ENCODE measurements at places on chromosomes 6 and 20.
A peak's percentile ranks its signal among the peaks of the same experiment; 100 is the strongest.

GRCh38 chr20:4944518-4945313 lies 56.6 kb downstream of the SLC23A2 start:
- DNase-seq: no peak

DNA sequence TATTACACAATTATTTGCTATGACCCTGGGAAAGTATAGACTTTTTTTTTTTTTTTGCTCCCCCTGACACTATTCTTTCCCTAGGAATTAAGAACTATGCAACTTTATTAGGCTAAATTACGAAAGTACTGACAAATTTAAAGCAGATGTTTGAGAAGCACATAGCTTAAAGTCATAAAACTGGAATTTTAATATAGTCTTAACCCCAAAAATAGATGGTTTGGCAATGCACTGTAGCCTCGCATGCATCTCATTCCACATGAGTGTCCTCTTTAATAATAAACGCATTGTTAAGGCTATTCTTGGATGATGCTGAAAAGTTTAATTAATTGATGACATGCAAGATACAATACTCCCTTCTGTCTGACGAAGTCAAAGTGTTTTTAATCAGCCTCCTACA lies 49.3 kb downstream of the TBC1D7 start:
- no peak for DNase-seq

DNA sequence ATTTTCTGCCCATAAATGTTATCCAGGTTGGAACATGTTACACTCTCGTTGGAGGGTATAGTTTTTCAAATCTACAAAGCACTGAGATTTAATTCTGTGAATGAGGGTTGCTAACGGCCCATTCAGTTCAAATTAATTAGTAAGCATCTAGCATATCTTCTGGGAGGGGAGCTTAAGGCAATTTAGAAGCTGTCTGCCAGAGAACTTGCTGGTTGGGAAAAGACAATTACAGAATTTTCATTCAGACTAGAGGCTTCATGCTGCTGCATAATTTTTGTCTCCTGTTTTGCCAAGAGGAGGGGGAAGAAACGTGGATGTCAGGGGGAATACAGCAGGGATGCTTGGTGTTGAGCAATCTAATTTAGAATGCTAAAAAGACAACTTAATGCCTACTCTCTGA lies 268.3 kb upstream of the FAM83B start:
- no peak for DNase-seq

- no peak for DNase-seq
Observed at GRCh38 chr6:166752097-166752496, 125.0 kb upstream of the RPS6KA2 start.

DNA sequence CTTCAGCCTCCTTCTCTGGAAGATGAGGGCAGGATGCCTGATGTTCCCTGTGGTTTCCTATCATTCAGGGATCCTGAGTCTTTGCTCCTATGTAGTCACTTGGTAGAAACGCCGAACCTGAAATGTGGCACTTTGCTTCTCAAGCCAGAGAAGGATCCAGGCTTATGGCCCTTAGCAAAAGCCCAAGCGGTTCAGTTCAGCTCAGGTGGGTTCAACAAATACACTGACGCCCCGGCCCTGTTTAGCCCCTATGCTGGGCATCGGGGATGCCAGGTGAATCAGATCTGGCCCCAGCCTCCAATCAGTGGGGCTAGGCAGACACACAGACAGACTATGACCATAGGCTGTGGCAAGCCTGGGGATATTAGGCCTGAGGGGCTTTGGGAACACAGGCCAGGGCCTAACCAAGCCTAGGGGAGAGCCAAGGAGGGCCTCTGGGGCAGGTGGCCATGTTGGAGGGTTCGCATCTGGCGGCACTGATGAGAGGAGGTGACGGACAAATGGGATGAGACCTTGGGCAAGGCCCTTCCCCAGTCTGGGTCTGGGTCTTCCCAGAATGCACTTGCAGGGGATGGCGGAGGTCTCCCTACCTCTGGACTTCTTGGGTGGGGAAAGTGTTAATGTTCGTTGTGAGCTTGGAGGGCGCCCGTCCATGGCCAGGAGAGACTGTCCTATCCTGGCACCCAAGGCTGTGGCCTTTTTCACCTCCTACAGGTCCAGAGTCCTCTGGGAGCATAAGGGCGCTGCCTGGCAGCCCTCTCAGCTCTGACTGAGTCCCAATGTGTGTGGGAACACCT lies 17.6 kb upstream of the SRC start:
- no peak for DNase-seq

DNA sequence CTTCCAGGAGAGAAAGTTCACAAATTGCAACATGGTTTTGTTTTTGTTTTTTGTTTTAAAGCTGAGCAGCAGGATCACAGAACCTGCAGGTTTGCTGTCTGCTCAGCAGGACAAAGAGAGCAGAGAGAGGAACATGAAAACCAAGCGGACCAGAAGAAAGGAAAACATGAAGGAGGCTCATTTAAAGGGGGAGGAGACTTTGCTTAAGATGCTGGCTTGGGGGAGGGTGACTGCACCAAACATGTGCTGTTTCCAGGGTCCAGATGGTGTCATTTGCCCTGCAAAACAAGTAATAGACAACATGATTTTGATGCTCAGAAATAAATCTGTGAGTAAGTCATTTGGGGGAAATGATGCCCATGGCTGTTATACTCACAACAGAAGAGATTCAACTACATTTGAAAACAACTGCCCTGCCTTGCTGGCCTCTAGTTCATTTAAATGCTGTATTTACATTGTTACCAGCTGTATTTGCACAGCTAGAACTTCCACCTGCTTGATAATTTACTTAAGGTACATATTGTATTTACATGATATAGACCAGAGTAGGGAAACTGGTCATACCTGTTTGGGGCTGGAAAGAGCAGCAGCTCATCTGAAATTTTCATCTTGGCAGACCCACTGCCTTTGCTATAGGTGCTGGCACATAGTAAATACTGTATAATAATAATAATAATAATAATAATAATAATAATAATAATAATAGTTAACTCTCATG lies 32.2 kb upstream of the CHD6 start:
- no peak for DNase-seq

GRCh38 chr6:142400495-142400894 lies 98.7 kb downstream of the ADGRG6 start:
- no peak for DNase-seq

DNA sequence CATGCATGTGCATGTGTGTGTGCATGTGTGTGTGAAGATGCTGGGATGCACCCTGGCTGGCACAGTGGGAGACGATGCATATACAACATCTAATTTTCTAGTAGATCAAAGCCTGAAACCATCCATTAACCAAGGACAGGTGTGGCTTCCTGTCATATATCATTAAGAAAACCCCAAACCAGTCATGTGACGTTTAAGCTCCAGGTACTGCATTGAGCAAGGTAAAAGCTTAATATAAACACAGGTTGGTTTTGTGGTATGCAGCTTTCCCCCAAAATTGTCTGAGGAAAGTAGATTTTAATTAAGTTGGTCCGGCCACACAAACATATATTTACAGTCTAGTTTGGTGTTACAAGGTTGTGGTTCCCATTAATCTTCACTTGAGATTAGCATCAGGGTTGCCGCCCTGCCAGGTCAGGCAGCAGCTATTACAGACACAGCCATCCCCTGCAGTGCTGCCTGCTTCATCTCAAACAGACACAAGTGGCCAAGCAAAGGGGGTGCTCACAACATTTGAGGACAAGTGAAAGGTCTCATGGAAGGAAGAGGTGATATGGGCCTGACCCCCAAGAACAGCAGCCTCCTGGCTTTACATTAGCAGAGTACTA lies 48.6 kb upstream of the NAA20 start:
- DNase-seq: no peak

- no peak for DNase-seq
Observed at GRCh38 chr6:7833751-7834070, 76.9 kb downstream of the TXNDC5 start.

GRCh38 chr6:135938576-135939207 lies 87.2 kb downstream of the PDE7B start:
- no peak for DNase-seq

GRCh38 chr6:85417336-85417735 lies 32.5 kb upstream of the NT5E start:
- no peak for DNase-seq

GRCh38 chr6:138653435-138653834 lies 120.1 kb upstream of the CCDC28A start:
- DNase-seq: no peak

- no peak for DNase-seq
Observed at GRCh38 chr20:32823737-32824588, 4.2 kb downstream of the MAPRE1 start.

DNA sequence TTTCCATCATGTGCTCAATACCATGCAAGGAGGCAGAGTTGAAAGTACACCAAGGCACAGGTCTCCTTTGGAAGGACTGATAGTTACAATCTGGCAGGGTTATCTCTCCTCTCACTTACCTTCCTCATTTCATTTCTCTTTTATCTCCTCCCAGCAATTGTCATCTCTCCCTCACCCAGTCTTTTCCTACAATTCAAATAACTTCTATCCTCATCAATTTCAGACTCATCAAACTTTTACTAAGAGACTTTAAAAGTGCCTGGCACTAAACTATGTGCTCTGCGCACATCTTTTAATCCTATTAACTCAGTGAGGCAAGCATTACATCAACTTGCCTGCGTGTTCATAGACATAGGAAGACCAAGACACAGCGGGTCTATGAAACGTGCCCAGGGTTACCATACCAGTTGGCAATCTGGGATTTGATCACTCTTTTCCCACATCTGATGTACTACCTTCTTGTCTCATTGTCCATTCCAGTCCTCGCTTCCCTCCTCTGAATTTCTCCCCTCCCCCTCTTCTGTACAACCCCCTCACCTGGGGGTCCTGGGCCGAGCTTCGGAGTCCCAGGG lies 1.2 kb downstream of the VARS1 start:
- no peak for DNase-seq

DNA sequence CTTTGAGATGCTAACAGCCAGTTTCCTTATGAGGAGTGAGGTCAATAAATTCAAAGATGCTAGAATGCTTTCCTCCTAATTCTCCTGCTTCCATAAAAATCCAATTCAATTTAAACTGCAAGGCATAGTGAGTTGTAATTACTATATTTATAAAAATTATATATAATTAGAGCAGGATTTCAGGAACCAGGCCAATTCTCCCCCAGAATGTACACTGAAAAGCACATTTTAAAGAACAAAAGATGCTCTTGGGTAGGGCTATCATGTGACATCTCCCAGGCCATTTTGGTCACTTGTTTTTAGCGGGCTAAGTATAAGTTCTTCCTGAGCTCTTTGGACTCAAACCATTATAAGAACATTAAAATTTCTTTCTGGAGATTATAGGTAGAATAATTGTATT lies 195.7 kb upstream of the KCNG1 start:
- DNase-seq: no peak

DNA sequence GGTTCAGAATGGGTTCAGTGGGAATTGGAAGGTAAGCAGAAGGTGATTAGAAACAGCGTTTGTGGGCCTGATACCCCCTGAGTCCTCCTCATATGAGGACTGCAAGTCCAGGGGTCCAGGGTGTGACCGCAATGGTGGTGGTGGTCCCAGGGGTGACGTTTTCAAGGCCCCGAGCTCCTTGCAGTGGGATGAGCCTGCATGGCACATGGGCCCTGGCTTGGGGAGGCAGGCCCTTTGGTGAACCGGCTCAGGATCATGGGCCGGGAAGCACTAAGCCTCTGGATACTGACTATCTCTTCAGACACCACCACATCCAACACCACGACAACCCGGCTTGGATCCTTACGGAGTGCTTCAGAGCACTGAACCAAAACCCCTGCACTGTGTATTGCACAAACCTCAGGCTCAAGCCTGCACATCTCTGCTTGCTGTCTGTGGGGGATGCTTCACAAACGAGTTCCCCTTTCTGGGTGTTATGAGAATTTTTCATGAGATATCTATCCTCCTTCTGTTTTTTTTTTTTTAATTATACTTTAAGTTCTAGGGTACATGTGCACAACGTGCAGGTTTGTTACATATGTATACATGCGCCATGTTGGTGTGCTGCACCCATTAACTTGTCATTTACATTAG lies 67.9 kb downstream of the STK35 start:
- DNase-seq: no peak

- DNase-seq: no peak
Observed at GRCh38 chr6:168968228-168968627, 285.4 kb downstream of the THBS2 start.

- peak; percentile 47 for DNase-seq
Observed at GRCh38 chr6:78502386-78502887, 364.9 kb upstream of the IRAK1BP1 start.

DNA sequence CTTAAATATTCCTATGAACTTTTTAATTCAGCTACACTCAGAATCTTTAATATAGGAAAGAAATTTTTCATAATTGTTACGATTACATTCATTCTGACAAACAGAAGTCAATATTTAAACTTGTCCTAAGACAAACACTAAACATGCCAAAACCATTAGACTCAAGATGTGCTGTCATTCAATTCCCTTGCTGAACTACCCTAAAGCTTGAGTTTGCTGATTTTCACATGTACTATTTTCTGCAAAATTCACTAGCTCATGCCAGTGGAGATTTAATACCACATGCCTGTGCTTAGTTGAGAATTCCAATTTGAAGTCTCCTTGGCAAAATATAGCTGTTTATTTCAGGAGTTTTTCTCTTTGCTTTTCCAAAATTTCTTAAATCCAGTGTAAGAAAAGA lies 448.0 kb downstream of the COL12A1 start:
- DNase-seq: no peak

- DNase-seq: peak; percentile 23
Observed at GRCh38 chr20:40771848-40772511, 82.9 kb upstream of the MAFB start.

DNA sequence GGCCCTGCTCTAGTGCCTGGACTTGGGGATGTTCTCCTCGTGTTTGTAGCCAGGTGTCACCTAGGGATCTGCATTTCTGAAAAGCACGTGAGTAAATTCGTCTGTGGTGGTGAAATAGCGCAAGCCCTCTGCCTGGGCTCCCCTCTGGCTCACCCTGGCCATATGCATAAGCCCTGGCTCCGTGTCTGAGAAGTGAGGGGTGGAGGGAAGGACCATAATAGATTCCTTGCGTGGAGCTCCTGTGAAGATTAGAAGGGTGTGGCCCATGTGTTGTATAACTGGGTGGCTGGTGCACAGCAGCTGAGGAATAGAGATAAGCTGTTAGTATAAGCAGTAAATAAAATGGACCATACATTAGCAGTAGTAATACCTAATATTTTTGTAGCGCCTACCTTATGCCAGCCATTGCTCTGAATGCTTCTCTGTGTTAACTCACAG lies 4.8 kb downstream of the BCAS1 start:
- DNase-seq: no peak

Measured in ecto neural progenitor cell (in vitro differentiated cells).